H54 (cell line): ENCODE measurements at places on chromosomes 1 and 21.

GRCh38 chr21:44283948-44284347 lies 1.7 kb upstream of the AIRE start:
- DNase-seq: no peak

- no peak for DNase-seq
These were observed 14.0 kb downstream of the NR5A2 start for GRCh38 chr1:200041337-200042118.

DNA sequence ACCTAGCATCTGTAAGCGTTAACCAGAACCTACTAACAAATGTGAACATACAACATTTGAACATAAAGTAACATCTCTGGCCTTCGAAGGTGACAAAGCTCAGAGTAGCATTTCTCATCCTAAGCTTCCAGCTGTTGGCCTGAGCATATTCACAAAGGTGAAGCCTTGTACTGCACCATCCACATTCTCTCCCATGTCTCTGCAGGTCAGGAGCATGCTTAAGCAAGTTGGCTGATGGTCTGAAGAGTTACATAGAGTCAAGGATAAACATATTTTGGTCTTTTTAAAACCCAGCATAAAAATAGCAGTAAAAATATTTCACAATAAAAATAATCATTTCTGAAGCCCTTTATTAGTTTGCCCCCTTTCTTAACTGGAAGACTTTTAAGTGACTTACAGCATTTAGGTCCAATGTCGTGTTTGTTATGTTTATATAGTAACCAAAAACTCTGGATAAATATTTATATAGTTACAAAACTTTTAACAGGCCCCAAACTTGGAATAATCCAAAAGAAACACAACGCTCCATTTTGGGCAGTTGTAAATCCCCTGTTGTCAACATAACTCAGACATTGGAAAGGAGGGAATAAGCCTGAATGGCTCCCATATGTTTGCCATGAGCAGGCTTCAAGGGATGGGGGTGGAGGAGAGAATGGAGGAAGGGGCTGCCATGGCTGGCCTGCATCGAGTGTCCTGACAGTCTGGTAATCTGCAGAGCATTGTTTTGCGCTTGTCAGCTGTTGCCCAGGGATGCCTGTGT lies 42.8 kb upstream of the ENAH start:
- no peak for DNase-seq

- DNase-seq: no peak
These were observed 303.7 kb upstream of the RUNX1 start for GRCh38 chr21:35352793-35353192.

DNA sequence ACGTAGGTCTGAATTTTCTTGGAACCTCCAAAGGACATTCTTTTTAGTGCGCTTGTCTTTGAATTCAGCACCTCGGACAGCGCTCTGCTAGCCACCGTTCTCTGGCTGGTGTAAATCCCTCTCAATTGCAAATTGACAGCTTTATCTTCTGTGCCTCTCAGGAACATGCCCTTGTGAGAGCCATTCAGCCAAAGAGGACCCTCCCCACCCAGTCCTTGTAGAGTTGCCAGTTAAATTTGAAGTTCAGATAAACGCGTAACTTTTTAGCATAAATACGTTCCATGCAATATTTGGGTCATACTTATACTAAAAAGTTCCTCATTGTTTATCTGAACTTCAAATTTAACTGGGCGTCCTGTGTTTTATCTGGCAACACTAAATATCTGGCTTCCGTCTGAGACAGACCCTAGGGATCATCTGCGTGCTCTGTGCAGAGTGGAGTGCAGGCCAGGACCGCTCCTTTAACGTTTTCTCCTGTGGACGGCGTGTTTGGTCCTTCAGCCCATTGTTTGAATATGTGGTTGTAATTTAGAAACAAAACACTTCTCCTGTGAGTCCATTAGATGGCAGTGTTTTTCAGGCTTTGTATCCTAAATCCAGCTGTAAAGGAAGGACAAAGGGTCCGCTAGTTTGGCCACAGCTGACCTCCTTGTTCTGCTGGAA lies 7.0 kb downstream of the KCNAB2 start:
- DNase-seq: peak; percentile 63
